Liver (tissue), 10 donors: ENCODE measurements at places on chromosomes 7 and 10. TPM values are rescaled to one million over a fixed set of nuclear protein-coding genes. Genes with fewer than 3 reads are reported as not detected.

The NAT16 gene
- not detected for total RNA-seq

DNA sequence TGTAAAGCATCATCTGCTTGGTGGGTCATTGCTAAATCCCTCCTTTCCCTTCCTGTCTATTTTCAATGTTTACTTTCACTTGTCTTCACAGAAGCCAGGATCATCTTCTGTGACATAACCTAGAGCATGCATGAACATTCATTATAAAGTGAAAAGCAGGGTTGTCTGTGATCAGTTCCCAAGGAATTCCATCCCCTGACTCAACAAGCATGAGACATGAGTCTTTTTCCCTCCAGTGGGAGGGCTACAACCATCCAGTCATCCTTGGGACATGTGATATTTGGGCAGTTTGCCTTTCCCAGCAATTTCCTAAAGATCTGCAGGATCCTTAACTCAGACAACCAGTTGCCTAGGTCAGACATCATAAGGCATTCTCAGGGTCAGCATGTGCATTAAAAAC, 166.3 kb upstream of the TMEM196 start:
- H3K4me3 ChIP-seq = no peak overlapping the region
- no peak for DNase-seq
- H3K4me1 ChIP-seq = no peaks in the 10 kb centered on the region
- no peak overlapping the region for H3K27ac ChIP-seq

GRCh38 chr7:75727881-75728593, 10.7 kb downstream of the HIP1 start:
- no peak overlapping the region for H3K4me3 ChIP-seq
- DNase-seq = no peak
- H3K27me3 ChIP-seq = no peaks in the 10 kb centered on the region
- no peak overlapping the region for H3K27ac ChIP-seq
- no peaks in the 10 kb centered on the region for H3K36me3 ChIP-seq

GRCh38 chr7:33873981-33874750, 31.2 kb upstream of the BMPER start:
- no peak overlapping the region for H3K27ac ChIP-seq
- DNase-seq = no peak
- no peaks in the 10 kb centered on the region for H3K4me1 ChIP-seq
- H3K36me3 ChIP-seq = no peaks in the 10 kb centered on the region
- no peak overlapping the region for H3K4me3 ChIP-seq
- H3K27me3 ChIP-seq = no peaks in the 10 kb centered on the region

DNA sequence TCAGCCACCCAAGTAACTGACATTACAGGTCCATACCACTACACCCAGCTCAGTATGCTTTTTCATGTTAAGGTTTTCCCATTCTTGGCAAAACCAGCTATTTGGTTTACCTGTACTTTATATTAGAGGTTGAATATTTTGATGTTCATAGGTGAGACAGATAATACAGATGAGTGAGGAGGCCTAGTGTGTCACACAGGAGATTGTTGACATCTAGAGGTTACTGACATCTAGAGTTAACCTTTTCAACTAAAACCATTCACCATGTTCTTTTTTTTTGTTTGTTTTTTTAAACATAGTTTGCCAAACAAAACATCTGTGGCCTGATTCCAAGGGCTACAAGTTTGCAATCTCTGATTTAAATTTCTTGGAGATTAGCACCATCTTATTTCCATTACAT, 8.0 kb downstream of the GHITM start:
- no peak overlapping the region for H3K4me3 ChIP-seq
- peaks cover 13% of the 10 kb centered on the region for H3K4me1 ChIP-seq
- no peaks in the 10 kb centered on the region for H3K27me3 ChIP-seq
- DNase-seq = no peak

- H3K4me1 ChIP-seq = no peaks in the 10 kb centered on the region
- no peak overlapping the region for H3K27ac ChIP-seq
- no peaks in the 10 kb centered on the region for H3K27me3 ChIP-seq
- no peaks in the 10 kb centered on the region for H3K36me3 ChIP-seq
- DNase-seq = no peak
Observed at GRCh38 chr7:132546366-132547127, 29.7 kb downstream of the PLXNA4 start.

The LRCH4 gene
- 8.2 TPM for total RNA-seq

GRCh38 chr10:62534031-62534430, 159.9 kb downstream of the ZNF365 start:
- no peaks in the 10 kb centered on the region for H3K27me3 ChIP-seq
- no peak overlapping the region for H3K27ac ChIP-seq
- H3K4me1 ChIP-seq = no peaks in the 10 kb centered on the region

DNA sequence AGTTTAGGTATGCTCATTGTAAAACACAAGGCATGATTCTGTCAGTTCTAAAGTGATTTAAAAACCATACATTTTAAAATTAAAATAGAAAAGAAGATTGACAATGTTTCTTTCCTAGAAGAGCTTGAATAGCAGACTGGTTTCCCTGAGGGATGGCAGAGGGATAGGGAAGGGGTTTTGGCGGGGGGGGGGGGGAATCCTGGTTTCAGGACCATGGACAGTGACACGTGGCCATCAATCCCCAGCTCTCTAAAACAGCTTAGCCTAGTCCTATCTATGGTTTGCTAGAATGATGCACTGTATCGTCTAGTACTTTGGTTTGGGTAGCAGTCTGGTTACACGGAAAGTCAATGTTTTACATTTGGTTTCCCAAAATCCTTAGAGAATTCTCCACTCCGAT, 88.7 kb downstream of the PHYHIPL start:
- H3K27me3 ChIP-seq = no peaks in the 10 kb centered on the region
- H3K27ac ChIP-seq = no peak overlapping the region
- no peaks in the 10 kb centered on the region for H3K36me3 ChIP-seq
- no peak overlapping the region for H3K4me3 ChIP-seq
- no peaks in the 10 kb centered on the region for H3K4me1 ChIP-seq
- DNase-seq = no peak

DNA sequence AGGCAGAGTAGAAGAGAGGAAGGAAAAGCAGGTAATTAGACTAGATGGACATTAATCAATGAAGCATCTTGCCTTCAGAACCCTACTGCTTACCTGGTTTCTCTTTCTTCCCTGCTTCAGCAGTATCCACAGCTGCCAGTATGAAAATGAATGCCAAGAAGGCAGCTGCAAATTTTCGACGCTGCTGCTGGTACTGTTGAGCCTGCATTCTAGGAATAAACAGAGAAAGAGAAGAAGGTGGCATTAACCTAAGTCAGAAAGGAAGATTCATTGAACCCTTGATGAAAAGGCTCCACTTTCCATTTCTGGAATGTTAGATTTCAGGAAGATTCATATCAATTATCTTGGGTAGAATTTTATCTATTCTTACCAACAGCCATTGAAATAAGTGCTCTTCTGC, 88.8 kb downstream of the PTN start:
- no peaks in the 10 kb centered on the region for H3K36me3 ChIP-seq
- H3K4me3 ChIP-seq = no peak overlapping the region
- no peak overlapping the region for H3K27ac ChIP-seq
- no peaks in the 10 kb centered on the region for H3K4me1 ChIP-seq

The SLC13A4 gene
- 0.14 TPM for total RNA-seq

DNA sequence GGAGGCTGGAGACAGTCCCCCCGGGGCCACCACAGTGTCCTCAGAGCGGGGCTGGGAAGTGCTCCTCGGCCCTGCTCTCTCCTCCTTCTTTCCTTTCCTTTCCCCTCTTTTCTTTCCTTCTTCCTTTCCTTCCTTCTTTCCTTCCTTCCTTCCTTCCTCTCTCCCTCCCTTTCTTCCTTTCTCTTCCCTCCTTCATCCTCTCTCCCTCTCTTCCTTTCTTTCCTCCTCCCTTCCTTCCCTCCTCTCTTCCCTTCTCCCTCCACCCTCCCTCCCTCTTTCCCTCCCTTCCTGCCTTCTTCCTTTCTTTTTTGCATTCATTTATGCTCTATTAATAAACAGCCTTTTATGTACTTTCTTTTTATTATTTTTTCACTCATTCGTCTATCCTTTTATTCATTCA, 127.1 kb upstream of the TCERG1L start:
- H3K4me3 ChIP-seq = no peak overlapping the region
- no peaks in the 10 kb centered on the region for H3K36me3 ChIP-seq
- H3K4me1 ChIP-seq = no peaks in the 10 kb centered on the region
- H3K27ac ChIP-seq = no peak overlapping the region
- no peak for DNase-seq

The AKR1C4 gene
- total RNA-seq = 3.2 TPM

DNA sequence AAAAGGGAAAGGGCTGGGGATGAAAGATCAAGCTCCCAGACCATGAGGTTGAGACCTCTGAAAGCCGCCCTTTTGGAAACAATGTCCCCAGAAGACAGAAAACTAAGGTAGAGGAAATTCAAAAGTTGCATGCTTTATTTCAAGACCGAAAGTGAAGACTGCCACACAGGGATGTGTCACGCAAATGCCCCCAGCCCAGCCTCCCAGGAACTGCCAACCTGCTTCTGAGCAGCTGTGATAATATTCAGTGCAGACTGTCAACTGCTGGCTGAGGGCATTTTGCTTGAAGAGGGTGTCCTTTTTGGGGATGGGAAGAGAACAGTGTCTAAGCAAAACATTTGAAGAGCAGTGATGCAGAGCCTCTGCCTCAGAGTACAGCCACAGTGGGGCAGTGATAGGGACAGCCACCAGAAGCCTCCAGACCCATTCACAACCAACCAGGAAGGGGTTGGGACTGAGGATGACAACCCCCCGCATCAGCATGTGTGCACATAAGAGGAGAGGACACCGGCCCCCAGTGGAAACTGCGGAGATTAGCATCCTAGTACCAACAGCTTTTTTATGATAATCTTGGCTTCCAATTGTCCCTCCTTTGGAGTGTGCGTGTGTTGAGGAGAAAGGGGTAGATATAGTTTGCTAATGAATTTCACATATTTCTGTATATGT, 34.7 kb upstream of the NFE2L3 start:
- H3K27me3 ChIP-seq = no peaks in the 10 kb centered on the region
- DNase-seq = no peak
- H3K27ac ChIP-seq = no peak overlapping the region
- H3K36me3 ChIP-seq = no peaks in the 10 kb centered on the region
- H3K4me1 ChIP-seq = no peaks in the 10 kb centered on the region

DNA sequence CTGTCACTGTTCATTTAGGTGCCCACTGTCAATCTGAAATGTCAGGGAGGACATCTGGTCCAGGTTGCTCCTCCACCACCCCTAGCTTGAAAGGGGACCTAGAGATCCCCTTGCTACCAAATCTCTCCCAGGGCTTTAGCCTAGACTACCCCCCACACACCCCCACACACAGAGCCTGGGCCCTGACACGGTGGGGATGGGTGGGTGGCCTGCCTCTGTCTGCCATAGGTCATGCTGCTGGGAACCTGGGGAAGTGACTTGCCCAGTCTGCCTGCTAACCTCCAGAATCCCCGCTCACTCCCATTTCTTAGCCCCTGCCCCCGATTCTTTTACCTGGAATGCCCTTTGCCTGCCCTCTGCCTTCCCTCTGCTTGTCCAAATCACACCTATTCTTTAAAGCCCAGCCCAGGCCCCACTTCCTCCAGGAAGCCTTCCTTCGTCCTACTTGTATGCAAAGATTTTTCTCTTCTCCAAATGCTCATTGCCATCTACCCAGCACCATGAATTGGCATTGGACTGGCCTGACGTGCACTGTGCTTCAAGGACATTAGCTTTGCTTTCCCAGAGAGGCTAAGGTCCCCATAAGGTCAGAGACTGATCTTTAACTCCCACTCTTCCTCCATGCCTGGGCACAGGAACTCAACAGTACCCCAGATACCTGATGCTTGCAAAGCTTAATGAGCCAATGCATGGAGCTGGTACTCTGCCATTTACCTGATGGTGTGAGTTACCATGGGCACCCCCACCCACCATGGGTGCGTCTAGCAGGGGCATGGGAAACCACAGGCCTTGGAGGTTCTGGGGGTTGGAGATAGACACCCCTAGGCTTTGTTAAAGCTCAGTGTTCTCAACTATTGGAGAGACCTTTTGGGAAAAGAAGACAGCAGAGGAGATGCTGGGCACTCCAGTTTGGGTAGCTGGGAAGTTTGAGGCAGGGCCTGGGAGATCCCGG, 2.0 kb upstream of the SMARCD3 start:
- H3K27ac ChIP-seq = no peak overlapping the region
- DNase-seq = no peak
- peaks cover 18% of the 10 kb centered on the region for H3K4me1 ChIP-seq
- H3K36me3 ChIP-seq = no peaks in the 10 kb centered on the region
- H3K4me3 ChIP-seq = no peak overlapping the region

The SAMD9L gene
- 4.2 TPM for total RNA-seq

GRCh38 chr10:77641788-77642397, 4.3 kb upstream of the KCNMA1 start:
- H3K27me3 ChIP-seq = no peaks in the 10 kb centered on the region
- H3K36me3 ChIP-seq = no peaks in the 10 kb centered on the region
- no peak overlapping the region for H3K4me3 ChIP-seq
- H3K27ac ChIP-seq = no peak overlapping the region

GRCh38 chr7:32147546-32148268, 77.5 kb upstream of the PDE1C start:
- no peaks in the 10 kb centered on the region for H3K36me3 ChIP-seq
- DNase-seq = no peak
- no peak overlapping the region for H3K4me3 ChIP-seq
- H3K27ac ChIP-seq = no peak overlapping the region
- H3K27me3 ChIP-seq = no peaks in the 10 kb centered on the region
- H3K4me1 ChIP-seq = no peaks in the 10 kb centered on the region

DNA sequence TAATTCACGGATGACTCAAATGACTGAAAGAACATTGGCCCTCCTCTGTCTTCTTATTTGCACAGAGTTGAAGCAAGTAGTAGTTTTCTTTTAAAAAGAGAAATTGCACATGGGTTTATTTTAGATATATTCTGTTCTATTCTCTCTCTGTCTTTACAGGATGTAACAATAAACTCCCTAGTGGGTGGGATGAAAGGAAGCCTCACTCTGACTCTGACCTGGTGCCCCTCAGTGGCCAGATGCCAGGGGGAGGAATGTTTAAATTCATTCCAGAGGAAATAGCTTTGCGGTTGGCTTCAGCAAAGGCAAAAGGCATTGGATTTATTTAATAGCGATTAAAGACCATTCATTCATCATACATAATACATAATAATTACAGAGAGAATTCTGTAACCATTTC, 156.4 kb upstream of the MTPN start:
- no peak for DNase-seq
- H3K27me3 ChIP-seq = no peaks in the 10 kb centered on the region
- H3K36me3 ChIP-seq = no peaks in the 10 kb centered on the region
- no peaks in the 10 kb centered on the region for H3K4me1 ChIP-seq

The MSMB gene
- total RNA-seq = not detected

The FAM237B gene
- total RNA-seq = not detected

DNA sequence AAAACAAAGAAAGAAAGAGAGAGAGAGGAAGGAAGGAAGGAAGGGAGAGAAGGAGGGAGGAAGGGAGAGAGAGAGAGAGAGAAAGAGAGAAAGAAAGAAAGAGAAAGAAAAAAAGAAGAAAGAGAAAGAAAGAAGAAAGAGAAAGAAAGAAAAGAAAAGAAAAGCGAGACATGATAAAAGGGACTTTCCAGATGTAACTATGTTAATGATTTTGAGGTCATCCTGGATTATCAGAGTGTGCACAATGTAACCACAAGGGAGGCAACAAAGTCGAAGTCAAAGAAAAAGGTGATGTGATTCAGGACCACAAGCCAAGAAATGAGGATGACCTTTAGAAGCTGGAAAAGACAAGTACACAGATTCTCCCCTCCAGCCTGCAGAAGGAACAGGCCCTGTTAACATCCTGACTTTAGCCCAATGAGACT, 48.9 kb upstream of the PAX2 start:
- no peak for DNase-seq
- no peak overlapping the region for H3K27ac ChIP-seq
- no peak overlapping the region for H3K4me3 ChIP-seq
- H3K36me3 ChIP-seq = no peaks in the 10 kb centered on the region
- no peaks in the 10 kb centered on the region for H3K4me1 ChIP-seq

The NKX1-2 gene
- total RNA-seq = not detected
